Activated CD4-positive, alpha-beta T cell treated with anti-CD3 and anti-CD28 coated beads for 48 hours (primary cell): ENCODE measurements at places on chromosomes 5 and 9.
A peak's percentile ranks its signal among the peaks of the same experiment; 100 is the strongest.

DNA sequence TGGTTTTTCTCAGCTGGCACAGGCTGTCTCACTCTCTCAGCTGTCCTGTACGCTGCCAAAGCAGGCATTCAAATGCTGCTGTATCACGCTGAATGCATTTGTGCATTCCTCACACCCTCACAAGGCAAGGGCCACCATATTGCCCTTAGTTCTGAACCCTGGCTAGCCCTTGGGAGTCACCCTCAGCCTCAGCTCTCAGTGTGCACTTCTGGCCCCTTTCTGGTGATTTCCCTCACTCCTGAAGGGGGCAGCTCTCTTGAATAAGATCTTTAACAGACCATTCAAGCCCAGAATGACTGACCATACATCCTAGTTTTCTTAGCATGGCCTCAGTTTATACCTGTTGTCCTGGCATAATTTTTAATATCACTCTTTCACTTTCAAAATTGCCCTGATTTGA lies 84.3 kb downstream of the HTR1A start:
- no peak for DNase-seq

DNA sequence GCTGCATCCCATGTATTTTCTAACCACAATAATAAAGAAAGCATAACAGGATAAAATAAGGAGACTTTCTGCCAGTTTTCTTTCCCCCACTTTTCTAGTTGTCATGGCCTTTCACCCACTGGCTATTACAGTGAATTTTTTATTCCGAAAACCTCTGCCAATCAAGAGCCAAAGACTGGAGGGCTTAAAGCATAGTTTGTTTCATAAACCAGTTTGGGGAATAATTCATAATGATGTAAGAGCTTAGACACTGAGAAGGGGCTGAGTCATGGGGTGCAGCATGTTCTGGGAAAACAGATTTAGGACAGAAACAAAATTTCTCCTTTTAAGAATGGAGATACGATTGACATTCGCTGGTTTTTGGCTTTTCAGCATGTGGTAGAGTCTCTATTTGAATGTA lies 4.4 kb upstream of the GLIPR2 start:
- DNase-seq: no peak

DNA sequence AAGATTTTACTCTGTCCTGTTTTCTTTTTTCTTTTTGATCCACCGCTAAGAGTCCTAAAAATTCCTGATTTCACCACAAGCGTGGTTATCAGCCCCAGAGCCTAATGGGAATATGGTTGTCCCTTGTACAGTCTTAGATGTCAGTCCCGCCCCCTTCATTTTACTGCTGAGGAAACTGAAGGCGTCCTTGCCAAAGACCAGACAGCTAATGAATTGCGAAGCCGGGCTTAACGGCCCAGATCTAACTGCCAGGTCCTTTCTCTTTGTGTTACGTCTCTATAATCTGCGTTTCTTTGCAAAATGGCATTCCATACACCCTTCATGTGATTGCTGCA lies 497 bp downstream of the NSA2 start:
- DNase-seq: peak; percentile 24

GRCh38 chr5:61603211-61603908 lies 271.3 kb downstream of the ZSWIM6 start:
- DNase-seq: no peak

GRCh38 chr9:93154293-93154903 lies 20.3 kb upstream of the NINJ1 start:
- peak; percentile 69 for DNase-seq

GRCh38 chr9:137365552-137366444 lies 57.2 kb downstream of the EXD3 start:
- DNase-seq: no peak

GRCh38 chr9:123191680-123192079 lies 76.7 kb downstream of the STRBP start:
- no peak for DNase-seq

DNA sequence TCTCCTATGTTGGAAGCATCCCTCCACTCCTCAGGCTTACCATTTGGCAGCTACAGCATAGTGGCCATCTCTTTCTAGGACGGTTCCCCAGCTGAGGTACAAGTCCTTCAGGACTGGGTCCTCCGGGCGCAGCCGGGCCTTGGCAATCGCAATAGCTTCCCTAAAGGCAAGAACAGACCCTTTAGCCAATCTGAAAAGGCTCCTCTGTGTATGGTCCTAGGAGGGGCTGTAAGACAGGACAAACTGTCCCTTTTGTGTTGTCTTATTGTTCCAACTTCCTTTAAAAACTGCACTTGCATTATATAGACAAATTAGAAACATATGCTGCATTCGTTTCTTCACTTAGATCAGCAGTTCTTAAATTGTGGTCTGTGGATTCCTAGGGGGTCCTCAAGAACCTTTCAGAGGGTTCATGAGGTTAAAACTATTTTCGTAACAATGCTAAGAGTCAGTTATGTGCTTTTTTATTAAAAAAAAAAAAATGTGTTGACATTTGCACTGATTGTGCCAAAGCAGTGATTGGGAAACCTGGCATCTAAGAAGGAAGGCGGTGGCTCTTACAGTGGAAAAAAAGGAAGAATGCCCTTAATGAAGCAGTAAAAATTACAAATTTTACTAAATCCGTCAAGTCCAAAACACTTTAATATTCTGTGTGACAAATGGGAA lies 38.7 kb downstream of the GEMIN5 start:
- DNase-seq: no peak

DNA sequence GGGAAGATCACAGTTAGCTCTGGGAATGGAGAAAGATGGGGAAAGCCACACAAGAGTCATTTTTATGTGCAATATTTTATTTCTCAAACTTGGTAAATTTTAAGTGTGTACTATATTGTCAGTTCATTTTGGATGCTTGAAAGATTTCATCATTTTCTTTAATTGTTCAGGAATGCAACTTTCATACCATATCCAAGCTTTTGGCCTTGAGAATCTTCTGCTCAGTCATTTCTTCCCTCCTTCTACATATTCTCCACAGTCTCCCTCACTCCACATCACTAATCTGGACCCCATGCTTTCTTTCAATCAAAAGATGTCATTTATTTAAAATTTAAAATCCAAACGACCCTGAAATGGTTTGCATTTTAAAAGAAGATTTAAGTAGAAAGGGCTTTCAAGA lies 135.4 kb downstream of the FAM114A2 start:
- no peak for DNase-seq

DNA sequence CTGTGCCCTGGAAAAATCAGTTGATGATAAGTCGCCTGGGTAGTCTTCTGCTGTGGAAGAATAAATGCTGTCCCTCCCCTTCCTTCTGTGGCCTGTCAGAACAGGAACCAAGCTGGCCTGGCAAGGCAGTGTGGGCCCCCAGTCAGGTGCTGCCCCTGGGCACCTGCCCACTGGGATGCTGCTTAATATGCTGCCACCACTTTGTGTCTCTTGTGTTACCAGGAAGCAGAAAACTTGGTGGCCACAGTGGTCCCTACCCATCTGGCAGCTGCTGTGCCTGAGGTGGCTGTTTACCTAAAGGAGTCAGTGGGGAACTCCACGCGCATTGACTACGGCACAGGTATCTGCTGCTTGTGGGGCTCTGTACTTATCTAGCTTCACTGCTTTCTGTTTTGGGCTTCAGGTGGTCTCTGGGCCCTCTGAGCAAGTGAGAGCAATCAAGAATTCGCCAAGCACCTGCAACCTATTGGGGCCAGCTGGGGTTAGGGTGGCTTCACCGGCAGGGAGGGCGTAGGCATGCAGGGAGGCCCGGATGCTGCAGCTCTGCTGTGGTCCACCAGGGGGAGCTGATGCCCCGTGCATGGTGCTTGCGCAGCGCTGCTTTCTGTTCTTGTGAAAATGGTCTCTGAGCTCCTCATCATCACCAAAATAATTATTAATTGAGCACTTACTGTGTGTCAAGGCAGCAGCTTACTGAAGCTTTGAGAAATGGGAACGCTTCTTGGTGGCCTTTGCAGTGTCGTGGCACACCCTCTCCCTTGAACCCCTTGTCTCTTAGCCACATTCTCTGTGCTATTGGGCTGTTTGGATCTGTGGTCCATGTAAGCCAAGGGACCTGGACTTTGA lies 20.3 kb downstream of the PTPA start:
- peak; percentile 90 for DNase-seq

GRCh38 chr5:2505217-2505616 lies 246.3 kb downstream of the IRX2 start:
- no peak for DNase-seq

DNA sequence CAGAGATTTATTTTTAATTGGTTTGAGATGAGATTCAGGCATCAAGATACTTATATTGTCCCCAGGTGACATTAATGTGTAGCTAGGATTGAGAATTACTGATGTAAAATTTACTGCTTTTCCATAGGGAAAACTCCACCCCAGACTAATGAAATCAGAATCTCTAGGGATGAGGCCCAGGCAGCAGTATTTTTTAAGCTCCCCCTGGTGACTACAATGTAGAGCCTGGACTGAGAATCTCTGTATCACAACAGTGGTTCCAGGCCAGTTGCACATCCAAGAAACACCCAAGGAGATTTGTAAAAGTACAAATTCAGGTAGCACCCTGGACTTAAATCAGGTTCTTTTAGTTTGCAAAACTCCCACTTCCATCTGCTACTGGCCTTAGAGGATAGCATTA lies 185.7 kb downstream of the MARCHF11 start:
- DNase-seq: no peak

- DNase-seq: no peak
Observed at GRCh38 chr5:74393943-74394342, 246.6 kb downstream of the ENC1 start.

GRCh38 chr5:11000515-11001353 lies 239.7 kb upstream of the DAP start:
- DNase-seq: no peak

DNA sequence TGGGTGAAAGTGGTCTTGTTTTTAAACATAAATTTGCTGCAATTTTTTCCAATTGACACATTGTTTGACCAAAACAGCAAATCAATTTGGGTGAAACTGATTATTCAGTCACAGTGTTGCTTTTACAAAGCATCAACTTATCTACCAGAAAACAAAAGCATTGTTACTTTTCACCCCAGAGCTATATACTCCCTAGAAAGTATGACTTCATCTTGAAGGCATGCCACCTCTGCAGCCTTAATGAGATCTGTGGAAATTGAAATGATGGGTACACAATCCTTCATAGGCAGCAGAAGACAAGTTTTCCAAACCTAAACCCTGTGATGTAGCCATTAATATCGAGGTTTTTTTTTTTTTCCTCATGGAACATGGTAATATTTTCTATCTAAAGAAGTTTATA lies 615.9 kb downstream of the CHSY3 start:
- no peak for DNase-seq

DNA sequence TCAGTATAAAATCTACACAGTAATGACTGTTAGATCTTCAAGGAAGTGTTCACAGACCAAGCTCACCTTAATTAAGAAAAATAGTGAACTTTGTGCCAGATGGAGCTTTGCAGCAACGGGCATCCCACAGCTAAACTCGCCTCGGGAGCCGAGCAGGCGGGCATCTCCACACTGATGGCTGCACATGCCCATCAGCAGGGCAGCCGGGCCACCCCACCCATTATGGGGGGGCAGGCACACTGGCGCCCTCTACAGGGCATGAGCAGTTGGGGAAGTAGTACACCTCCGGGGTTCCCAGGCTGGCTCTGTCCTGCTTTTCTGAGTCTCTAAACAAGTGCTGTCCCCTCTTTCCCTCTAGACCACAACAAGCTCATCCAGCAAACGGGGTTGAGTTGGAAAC lies 21.6 kb downstream of the ANKS6 start:
- DNase-seq: peak; percentile 49

DNA sequence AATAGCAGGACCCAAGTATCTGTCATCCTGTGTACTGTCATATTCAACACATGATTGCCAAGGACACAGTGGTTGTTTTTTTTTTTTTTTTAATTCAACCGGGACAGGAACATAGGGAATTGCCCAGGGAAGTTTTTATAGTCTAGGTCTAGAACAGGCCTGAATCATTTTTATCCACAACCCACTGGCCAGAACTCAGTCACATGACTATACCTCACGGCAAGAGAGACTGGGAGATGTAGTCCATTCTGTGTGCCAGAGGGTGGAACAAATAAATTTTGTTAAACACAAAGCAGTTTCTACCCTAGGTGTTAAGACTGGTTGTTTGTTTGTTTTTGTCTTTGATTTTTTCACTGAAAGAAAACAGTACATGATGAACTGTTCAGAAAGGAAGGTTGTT lies 105.8 kb upstream of the SMARCA2 start:
- no peak for DNase-seq

DNA sequence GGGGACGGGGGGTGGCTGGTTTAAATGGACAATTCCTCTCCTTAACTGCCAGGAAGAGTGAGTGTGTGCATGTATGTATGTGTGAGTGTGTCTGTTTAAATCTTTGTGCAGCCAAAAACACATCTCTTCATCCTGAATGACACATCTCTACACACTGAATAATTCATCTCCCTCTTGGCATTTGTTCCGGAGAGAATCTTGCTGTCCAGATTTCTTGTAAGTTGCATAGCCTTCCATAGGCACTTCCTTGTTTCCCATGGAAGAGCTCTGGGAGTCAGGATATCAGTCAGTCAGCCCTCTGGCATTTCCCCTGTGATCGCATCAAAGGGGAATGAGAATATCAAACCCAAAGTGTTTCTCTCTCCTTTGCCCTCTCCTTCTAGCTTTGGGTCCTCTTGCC lies 74.7 kb downstream of the WWC1 start:
- DNase-seq: no peak

GRCh38 chr9:129717991-129718390 lies 34.9 kb downstream of the PTGES start:
- no peak for DNase-seq

- DNase-seq: no peak
Observed at GRCh38 chr9:20144197-20144596, 355.4 kb upstream of the SLC24A2 start.

DNA sequence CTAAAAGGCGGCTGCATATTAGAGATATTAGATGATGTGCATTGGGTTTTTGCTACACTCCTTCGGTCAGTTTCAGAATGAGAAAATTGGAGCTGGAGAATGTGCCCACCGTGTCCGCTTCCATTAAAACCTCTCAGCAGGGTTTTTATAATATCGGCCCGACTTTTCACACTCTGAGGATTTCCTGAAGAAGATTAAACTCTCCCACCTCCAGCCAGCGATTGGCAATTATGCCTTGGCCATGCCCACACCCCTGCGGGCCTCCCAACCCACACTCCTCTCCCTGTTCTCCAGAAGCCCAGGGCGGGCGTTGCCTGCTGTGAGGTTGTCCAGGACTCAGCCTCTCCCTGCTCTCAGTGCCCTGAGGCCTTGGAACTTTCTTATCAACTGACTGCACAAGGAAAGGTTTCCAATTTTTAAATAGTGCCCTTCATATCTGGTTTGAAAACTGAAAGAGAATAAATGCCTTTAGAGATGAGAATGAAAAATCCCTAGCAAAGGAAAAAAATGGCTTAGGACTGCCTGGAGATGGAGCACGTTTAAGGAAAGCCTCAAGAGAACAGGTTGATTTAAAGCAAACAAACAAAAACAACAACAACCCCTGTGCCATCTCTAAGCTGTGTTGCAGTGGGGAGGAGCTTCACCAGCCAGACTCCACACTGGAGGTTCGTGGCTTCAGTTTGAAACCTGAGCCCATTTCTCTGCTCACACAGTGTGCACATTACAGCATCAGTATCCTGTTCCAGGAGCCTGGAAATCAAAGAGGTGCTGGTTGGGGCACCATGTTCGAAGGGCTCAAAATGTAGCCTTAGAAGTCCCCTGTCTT lies 292.9 kb downstream of the NSG2 start:
- no peak for DNase-seq
